ENCODE measurements at places on chromosomes 3 and 15. TPM values are rescaled to one million over a fixed set of nuclear protein-coding genes. Genes with fewer than 3 reads are reported as not detected.

DNA sequence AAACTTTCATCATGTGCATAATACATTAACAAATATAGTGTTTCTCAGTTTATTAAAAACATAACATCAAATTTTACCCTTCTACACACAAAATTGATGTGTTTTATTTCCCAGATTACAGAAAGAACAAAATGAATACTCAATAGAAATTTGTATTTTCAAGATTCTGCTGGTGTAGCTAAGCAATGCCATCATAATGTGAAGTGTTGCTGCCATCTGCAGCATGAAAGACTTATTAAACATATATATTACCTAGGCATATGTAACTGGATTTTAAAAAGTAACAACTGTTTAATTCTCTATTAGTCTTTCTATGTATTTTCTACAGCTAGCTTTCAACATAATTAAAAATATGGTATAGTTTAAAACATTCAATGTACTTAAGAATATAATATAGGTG lies 27.5 kb downstream of the PLSCR5 start:
- DNase-seq = no peak

GRCh38 chr15:57406062-57406772 lies 29.9 kb downstream of the CGNL1 start:
- DNase-seq = no peak

- DNase-seq = no peak
Observed at GRCh38 chr3:39148435-39149058, 4.8 kb downstream of the CSRNP1 start.

GRCh38 chr3:153290268-153291015 lies 128.4 kb downstream of the RAP2B start:
- DNase-seq = no peak

Gene ALS2CL
- total RNA-seq = 0.99 TPM

GRCh38 chr15:90059208-90059985 lies 42.9 kb downstream of the IDH2 start:
- DNase-seq = no peak

DNA sequence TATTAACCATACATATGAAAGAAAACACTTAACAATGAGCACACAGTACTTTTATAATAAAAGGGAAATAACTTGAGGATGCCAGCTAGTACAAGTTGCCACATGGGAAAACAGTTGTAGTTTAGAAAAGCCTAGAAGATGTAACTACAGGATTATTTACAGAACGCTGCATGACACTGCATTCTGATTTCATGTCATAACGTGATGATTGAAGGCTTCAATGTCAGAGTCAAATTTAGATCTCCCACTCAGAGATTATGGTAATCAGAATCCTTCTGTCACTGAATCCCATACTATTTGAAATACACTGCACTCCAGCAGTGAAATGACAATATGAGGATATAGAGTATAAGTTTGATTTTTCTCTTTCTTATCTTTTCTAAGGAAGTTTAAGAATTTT lies 253.9 kb upstream of the LRRN1 start:
- no peak for DNase-seq

GRCh38 chr3:31462050-31462569 lies 70.6 kb upstream of the STT3B start:
- no peak for DNase-seq

- no peak for DNase-seq
Observed at GRCh38 chr3:194577986-194578905, 55.0 kb downstream of the TMEM44 start.

Gene SLC15A2
- 0.40 TPM for total RNA-seq

DNA sequence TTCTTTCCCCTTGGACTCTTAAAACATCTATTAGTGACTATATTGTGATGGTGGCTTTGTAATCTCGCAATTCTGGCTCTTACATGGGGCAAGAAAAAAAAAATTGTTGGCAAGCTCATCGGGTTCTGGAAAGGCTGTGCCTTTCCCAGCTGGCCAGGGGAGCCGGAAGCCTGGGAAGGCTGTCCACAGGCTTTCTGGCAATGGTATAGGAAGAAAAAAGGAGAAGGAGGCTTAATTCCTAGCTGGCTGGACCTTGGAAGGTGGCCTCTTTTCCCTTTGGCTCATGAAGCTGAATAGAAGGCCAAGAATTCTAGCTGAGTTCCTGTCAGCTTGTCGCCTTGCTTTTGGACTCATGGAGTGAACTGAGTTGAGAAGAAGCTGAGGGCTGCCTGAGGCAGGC lies 243.5 kb upstream of the SEMA6D start:
- DNase-seq = no peak

GRCh38 chr15:60374209-60374608 lies 23.6 kb downstream of the ANXA2 start:
- no peak for DNase-seq

DNA sequence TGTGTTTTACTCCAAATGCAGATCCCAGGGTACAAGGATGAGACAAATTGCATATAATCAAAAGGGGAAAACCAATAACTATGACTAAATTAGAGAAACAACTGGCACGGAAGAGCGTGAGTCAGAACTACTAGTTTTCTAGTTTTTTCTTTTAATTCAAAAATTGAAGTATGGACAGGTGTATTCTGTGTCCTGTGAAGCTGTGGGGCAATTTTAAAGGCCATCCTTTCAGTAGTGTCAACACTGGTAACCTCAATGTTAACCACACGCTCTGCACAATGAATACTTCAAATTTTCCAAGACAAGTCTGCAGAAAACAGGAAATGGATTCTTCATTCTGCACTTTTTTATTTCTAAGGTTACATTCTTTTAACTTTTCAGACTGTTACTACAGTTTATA lies 32.5 kb upstream of the GOLGA8A start:
- DNase-seq = no peak

- DNase-seq = no peak
Observed at GRCh38 chr3:12705981-12706380, 42.1 kb upstream of the RAF1 start.

GRCh38 chr3:123444023-123444422 lies 4.9 kb downstream of the ADCY5 start:
- no peak for DNase-seq

DNA sequence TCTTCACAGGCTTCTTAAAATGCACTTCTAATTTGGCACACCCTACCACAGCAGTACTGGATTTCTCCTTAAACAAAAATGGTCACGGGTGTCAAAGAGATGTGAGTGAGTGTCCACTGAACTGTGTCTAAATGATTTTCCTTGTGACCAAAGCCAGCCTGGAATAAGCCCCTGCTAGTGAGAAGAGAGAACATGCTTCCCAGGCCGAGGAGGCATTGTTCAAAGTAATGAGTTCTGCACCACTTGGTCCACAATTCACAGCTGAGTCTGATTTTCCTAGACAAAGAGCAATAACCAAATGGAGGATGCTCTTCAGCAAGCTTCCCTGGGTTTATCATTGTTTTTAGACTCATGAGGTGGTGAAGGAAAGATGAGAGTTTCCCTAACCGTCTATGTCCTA lies 3.8 kb downstream of the PLCH1 start:
- no peak for DNase-seq

DNA sequence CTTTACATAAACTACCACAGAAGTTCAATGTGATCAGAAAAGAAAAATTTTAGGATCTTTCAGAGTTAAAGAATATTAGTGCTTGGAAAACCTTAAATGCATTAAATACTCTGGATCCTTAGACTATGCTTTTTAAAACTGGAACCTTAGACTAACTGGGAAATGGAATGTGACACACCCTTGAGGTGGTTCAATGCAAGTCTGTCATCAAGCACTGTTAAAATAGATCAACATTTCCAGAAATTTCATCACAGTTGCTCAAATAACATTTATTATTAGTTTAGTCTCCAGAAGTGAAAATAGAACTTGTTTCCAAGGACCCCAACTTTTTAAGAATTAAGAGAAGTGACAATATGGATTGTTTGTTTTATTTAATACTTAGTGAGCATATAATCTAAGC lies 71.8 kb downstream of the GAP43 start:
- no peak for DNase-seq

GRCh38 chr3:44323341-44323955 lies 15.1 kb upstream of the TCAIM start:
- no peak for DNase-seq

- no peak for DNase-seq
Observed at GRCh38 chr3:56974247-56974930, 86.1 kb upstream of the SPATA12 start.

- DNase-seq = no peak
Observed at GRCh38 chr3:46955801-46956259, 20.7 kb downstream of the CCDC12 start.

GRCh38 chr3:124579641-124580040 lies 150.6 kb upstream of the UMPS start:
- DNase-seq = no peak

DNA sequence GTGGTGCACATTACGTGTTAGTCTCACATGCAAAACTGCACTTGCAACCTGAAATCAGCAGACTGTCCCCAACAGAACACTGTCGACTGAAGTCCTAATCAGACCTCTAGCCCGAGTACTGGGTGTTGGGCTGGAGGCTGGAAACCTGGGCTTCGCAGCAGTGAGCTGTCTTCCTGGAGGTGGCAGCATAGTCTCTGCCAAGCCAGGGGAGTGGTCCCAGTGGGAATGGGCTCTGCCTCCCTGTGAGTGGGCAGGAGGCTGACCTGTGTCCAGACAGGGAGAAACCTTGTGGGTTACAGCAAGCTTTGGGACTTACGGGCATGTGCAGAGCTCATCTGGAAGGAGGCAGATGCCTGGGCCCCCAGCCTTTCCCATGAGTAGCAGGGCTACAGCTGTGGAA lies 38.2 kb upstream of the MYZAP start:
- DNase-seq = no peak

GRCh38 chr3:129539206-129539605 lies 3.8 kb upstream of the H1-8 start:
- no peak for DNase-seq

DNA sequence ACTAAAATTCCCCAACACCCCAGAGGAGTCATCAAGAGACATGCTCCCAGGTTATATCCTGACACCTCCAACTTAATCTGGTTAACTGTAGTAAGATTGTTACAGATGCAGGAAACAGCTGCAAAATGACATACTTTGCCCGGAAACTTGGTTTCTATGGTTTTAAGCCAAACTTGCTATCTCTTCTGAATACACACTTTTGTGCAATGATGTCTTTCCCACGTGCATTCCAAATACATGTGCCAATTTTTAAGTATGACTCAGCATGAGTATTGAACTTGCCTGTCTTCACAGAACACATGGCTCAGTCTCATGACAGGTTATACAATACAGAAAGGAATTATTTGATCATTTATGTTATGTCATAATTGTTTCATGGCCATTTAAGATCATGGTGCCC lies 207.0 kb upstream of the DCBLD2 start:
- DNase-seq = no peak

- no peak for DNase-seq
Observed at GRCh38 chr3:94106268-94106667, 43.4 kb downstream of the NSUN3 start.

Gene CRABP1
- 5.2 TPM for total RNA-seq

Gene LAMB2
- 811 TPM for total RNA-seq

Measured in osteocyte (in vitro differentiated cells).